ENCODE measurements at places on chromosomes 4 and X.

GRCh38 chr4:150852216-150852615, 162.9 kb downstream of the LRBA start:
- DNase-seq = no peak

- DNase-seq = no peak
These were observed 583.9 kb downstream of the BCOR start for GRCh38 chrX:39513836-39514235.

- DNase-seq = no peak
These were observed 129.3 kb downstream of the AKAP4 start for GRCh38 chrX:50071494-50071893.

DNA sequence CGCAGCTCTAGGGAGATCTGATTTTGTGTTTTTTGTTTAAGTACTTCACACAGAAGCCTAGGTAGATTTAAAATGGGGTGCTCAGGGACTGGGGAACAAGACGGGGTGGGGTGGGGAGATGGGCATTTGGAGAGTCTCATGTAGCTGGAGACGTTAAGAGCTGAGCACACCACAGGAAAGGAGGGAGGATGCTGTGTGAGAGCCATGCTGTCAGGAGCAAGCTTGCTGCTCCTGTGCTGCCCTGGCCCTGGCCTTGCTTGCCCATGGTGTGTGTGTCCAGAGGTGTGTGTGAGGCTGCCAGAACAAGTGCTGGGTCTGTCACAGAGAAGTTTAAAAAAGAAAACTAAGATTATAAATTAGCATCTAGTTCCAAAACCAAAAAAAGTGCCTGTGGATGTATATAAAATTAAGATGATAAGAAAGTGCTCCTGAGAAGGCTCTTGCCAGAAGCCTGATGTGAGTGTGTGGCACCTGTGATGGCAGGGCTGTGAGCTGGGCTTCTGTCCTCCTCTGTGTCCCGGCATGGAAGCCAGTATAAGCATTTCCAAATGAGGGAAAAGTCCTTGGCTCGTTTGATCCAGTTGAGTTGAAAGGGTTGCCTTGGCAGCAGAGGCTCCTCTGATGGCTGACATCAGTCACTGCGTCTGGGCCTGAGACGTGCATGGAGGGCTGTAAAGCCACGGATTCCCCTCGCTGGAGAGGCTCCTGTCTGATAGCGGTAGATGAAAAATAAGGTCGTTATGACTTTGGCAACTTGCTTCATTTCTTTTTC, 63.5 kb downstream of the NELFA start:
- no peak for DNase-seq

- DNase-seq = no peak
These were observed 728.9 kb downstream of the PCDH18 start for GRCh38 chr4:136803433-136803832.

- peak; percentile 73 for DNase-seq
These were observed 57.5 kb downstream of the PCDH18 start for GRCh38 chr4:137474711-137475301.

DNA sequence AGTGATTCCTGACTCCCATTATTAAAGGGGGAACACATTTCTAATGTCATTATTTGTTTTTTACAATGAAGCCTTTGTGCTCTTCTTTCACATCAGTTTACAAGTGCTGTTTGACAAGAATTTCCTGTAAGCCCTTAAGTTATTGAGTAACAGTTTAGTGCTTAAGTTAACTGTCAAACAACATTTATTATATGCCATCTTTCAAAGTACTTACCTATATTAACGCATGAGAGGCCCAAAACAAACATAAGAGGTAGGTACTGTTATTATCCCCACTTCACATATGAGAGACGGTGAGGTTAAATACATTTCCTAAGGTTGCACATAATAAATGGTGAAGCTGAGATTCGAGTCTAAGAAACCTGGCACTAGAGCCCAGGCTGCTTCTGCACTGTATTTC, 56.0 kb upstream of the MAGED1 start:
- no peak for DNase-seq

DNA sequence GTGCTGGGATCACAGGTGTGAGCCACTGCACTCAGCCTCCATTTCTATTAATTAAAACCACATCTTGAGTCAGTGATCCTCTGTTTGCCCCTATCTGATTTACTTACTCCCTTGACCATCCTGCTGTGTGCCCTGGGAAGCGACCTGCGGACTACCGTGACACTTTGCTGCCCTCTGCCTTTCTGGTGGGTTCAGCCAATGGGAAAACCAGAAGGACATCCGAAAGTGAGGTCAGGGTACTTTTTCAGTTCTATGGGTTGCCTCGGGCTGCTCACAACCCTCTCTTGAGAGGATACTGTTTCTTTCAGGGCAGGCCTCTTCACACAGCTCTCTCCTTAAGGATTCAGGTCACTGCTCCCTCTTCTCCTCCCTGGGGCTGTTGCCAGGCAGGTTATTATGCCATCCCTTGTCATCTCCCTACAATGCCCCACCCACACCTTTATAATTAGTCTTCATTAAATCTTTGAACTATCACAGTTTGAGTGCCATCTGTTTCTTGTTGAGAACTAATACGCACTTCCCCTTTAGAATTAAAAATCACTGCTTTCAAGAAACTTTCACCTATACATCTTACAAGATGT, 21.4 kb downstream of the PLAC8 start:
- no peak for DNase-seq

DNA sequence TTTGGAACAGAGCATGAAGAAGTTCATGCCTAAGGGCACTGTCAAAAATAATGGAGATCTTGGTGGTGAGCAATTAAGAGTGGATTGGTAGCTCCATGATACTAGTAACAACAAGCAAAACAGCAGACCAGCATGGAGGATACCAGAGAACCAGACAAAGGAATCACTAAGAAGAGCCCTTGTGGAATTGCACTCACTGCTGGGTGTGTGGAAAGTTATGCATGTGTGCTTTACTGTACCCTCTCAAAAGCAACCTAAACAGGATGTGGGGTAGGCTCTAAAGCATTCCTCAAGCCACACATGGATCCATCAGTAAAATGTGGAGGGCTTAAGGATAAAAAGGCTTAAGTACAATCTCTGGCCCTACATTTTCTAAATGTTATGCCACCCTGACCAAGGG, 69.5 kb downstream of the AR start:
- DNase-seq = no peak

GRCh38 chr4:125244848-125245450, 69.8 kb upstream of the FAT4 start:
- DNase-seq = peak; percentile 67

- peak; percentile 3 for DNase-seq
These were observed 69.1 kb downstream of the SHISA3 start for GRCh38 chr4:42466273-42466844.

DNA sequence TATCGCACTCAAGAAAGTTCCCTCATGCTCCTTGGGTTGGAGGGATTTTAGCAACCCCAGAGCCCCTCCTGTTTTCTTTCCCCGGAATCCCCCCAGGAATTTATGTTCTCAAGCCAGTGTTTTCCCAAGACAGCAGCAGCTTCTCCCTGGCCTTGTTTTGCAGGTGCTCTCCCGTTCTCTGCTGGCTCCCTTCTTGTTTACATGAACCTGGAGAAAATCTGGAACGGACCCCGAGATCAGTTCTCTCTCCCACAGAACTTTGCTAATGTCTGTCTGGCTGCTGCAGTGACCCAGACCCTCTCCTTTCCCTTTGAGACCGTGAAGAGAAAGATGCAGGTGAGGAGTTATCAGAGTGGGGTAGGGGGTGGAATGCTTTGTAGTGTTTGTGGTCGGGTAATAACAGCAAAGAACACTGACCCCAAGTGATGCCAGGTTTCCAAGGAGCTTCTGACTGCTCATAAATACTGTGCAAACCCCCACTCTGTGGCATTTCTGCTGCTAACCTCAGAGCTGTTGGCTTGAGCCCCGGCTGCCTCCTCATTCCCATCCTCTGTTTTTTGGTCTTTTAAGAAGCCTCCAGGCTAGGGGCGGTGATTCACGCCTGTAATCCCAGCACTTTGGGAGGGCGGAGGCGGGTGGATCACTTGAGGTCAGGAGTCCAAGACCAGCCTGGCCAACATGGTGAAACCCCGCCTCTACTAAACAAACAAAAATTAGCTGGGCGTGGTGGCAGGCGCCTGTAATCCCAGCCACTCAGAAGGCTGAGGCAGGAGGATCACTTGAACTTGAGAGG, 11.1 kb downstream of the SLC25A43 start:
- DNase-seq = peak; percentile 82

DNA sequence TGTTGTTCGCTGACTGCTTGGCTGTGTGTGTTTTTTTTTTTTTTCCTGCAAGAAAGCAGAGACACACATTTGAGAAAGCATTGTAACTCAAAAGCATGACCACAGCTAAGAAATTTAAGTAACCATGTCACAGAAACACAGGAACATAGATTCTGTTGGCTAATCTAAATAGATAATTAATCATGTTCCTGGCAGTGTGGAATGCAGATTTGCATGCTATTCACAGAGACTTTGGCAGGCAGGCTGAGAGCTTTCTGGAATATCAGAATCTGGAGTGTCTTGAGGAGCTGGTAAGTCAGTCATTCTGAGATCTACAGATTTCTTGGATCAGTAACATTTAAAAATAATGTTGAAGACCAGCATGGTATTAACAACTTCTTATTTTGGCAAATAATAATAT, 33.2 kb upstream of the SMS start:
- peak; percentile 70 for DNase-seq

DNA sequence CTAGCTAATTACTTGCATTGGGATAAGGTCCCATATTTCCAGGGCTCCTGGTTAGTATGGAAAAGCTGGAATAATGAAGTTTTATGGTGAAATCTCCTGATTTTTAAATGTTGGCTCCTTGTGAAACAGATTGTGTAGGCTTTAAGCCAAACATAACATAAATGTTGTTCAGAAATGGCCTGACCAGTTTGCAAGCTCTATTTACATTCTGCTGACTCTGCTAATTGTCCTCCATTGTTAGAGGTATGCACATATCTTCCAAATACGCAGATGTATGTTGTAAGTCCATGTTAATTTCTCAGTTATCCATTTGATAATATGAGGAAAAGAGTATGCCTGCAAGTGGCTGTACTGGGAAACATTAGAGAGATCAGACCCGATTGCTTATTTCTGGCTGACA, 11.9 kb upstream of the WDR17 start:
- no peak for DNase-seq

DNA sequence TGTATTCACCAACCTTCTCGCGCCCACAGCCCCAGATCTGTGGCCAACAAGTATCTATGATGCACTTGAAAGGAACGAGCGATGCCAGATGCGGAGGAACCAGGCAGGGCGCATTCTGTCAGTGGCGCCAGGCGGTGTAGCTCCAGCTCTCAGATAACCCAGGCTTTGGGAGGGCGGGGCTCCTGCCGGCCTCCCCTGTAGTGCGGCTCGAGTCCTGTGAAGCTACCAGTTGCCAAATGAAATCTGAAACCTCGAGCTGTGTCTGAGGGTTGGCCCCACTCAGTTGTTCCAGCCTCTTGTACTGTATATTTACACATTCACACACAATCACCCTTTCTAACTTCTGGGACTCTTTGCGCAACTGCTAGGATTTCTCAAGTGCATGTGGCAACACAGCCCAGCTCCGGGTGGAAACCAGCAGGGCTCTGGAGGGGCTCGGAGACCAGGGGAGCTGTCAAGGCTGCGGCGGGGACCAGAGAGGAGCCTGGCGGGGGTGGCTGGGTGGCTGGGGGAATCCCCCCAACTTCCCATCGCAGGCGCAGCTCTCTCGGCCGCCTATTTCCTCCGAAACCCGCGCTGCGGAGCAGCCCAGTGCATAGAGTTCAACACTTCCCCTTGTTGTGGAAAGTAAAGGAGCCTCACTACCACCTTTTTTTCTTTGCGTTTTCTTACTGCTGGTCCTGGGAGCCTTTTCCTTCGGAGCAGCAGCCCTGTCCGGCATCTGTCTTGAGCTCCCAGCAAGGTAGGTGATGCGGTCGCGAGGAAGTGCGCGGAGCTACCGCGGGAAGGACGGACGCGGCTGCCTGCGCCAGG, at the start of gene ARHGAP24:
Gene ARHGAP24 (plus strand): TSS at position 333 of the 813 bp plus-strand sequence.
- peak; percentile 98 for DNase-seq

- no peak for DNase-seq
These were observed 32.8 kb downstream of the TSC22D3 start for GRCh38 chrX:107742700-107743191.

DNA sequence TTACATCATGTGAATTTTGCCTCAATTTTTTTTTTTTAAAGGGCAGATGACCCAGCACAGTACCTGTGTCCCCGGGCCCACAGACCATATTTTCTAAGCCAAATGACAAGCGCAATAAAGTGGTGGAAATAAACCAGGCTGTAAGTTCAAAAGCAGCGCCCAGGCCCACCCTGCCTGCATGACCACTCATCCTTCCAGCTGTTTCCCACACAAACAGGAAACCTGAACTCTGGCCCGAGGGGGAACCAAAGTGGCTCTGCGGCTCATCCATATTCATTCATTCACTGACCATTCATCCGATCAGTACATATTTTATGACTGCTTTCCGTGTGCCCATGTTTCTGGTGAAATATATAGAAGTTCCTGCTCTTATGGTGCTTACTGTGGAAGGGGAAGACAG, 33.7 kb upstream of the CRMP1 start:
- no peak for DNase-seq

DNA sequence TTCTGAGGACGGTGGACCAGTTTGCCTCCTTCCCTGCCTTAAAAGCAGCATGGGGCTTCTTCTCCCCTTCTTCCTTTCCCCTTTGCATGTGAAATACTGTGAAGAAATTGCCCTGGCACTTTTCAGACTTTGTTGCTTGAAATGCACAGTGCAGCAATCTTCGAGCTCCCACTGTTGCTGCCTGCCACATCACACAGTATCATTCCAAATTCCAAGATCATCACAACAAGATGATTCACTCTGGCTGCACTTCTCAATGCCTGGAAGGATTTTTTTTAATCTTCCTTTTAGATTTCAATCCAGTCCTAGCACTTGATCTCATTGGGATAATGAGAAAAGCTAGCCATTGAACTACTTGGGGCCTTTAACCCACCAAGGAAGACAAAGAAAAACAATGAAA, 255.3 kb downstream of the RAPGEF2 start:
- peak; percentile 86 for DNase-seq

DNA sequence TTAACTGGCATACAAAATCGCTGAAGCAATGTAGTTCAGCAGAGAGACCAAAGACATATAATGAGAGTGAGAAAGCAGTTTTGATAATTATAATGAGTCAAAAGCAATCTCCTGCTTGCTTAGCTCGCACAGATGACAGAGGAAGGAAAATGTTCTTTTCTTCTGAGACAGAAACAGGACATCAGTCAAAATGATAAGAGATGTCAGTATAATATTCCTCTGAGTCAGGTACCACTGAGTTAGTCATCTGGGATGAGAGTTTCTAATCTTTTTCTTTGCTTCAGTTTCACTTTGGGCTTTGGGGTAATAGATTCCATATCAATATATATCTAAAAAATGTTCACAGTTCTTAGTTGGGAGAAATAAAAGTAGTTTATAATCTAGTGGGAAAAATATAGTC, 387.2 kb downstream of the PCDH7 start:
- DNase-seq = peak; percentile 34

DNA sequence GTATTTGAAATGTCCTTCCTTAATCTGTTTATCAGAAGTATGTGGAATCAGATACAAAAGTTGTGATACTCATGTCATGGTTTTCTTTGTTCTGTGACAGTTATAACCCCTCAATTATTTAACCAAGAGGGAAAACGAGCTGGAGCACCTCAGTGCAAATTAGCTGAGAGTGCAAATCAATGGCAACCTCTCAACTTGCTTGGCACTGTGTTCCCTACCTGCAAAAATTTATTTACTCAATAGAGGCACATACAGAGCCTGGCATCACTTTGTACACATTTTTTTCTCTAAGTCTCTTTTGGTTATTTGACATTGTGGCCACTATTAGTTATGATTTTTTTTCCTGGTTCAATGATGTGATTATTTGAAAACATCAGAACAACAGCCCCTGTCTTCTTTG, 186.2 kb downstream of the STIM2 start:
- no peak for DNase-seq
